ENCODE measurements at places on chromosomes 1 and 21.

- no peak for DNase-seq
Observed at GRCh38 chr1:68233202-68233601, 879 bp upstream of the WLS start.

- DNase-seq: no peak
Observed at GRCh38 chr1:229340496-229340895, 2.4 kb downstream of the CCSAP start.

GRCh38 chr1:155131285-155131684 is 3.6 kb downstream of the EFNA1 start:
- DNase-seq: no peak

GRCh38 chr1:98962156-98962555 is 42.5 kb downstream of the PLPPR5 start:
- peak; percentile 16 for DNase-seq

- DNase-seq: no peak
Observed at GRCh38 chr1:114725230-114725629, 8.7 kb upstream of the NRAS start.

DNA sequence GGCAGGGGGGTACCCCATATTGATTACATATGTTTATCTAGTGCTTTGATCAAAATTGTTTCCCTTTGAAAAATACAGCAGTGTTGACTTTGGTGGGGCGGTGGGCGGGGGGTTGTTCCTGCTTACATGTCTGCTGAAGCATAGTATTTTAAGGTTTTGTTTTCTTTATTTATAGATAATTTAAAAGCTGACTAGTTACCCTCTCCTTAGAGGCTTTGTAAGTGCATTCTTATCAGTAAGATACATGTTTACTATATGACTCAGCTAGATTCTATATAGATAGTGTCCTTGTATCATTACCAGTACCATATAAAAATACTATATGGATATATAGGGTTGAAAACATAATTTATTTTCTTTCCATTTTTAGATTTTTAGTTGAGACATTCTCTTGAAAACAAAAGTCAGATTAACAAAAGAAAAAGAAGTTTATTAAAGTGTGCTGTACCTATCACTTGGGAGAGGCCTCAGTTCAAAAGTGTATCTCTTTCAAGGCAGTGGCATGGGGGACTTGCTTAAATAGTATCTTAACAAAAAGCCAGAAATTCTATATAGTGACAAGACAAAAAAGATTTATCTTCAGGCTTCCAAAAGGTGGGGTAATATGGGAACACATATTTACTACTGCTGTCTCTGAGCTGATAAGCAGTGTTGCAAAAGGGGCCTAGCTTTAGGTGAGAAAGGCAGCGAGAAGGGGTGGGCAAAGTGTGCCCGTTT is 79.0 kb downstream of the HS2ST1 start:
- DNase-seq: no peak

GRCh38 chr1:29563571-29563970 is 327.2 kb downstream of the PTPRU start:
- DNase-seq: no peak

Measured in GM03348 (cell line).